ENCODE measurements at places on chromosomes 3 and 15.

GRCh38 chr3:112874725-112875124, 28.1 kb upstream of the CD200R1L start:
- DNase-seq, result no peak

GRCh38 chr15:78906316-78906620, 33.6 kb downstream of the MORF4L1 start:
- no peak for DNase-seq

GRCh38 chr3:165056510-165056909, 21.8 kb downstream of the SI start:
- DNase-seq, result no peak

DNA sequence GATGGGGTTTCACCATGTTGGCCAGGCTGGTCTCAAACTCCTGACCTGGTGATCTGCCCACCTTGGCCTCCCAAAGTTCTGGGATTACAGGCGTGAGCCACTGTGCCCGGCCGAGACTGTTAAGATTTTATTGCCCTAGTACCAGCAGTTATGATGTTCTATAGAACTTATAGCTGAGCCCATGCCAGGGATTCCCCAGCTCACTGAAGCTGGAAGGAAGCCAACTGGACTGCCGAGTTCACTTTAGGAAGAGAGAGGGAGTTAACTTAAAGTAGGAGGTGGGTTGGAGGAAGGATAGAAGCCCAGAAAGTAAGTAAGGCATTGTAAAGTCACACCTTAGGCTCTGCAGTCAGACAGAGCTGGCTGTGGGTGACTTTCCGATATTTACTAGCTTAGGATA, 101.1 kb upstream of the BOC start:
- no peak for DNase-seq

DNA sequence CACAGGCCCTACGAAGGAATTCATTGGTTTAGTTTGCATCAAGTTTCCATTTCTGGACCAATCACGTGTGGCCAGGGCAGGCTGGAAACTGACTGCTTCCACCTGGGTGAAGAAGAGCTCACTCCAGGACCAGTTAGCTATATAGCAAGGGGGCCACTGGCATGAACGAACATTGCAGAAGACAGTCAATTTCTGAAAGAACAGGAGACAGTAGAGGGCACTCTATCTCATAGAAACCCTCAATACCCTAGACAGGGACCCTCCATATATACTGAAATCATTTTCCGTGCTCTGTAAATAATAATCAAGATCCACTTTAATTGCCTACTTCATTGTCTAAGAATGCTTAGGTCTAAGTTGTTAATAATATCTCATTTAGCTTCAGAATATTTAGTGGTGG, 215.6 kb downstream of the CADPS start:
- no peak for DNase-seq

DNA sequence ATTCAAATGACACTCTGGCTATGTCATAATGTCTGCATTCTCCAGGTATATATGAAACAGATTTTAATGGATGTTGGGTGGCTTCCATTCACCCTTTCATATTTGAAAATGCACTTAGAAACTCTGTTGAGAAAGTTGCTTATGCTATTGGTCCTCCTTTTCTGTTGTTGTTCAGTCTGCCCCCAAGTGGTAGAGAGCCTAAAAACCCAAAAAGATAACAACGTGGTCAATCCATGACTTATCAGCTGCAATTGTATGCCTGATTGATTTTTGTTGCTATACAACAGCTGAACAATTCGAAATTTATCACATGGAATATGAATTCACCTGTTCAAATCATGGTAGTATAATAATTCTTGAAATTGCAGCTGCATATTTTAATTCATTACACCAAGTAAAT, 279.8 kb downstream of the ROBO2 start:
- no peak for DNase-seq

GRCh38 chr3:170759511-170760173, 110.4 kb downstream of the RPL22L1 start:
- no peak for DNase-seq

- DNase-seq, result no peak
These were observed 64.1 kb downstream of the CADPS start for GRCh38 chr3:62811119-62811518.

GRCh38 chr3:9147215-9147895, 102.1 kb downstream of the SRGAP3 start:
- no peak for DNase-seq

DNA sequence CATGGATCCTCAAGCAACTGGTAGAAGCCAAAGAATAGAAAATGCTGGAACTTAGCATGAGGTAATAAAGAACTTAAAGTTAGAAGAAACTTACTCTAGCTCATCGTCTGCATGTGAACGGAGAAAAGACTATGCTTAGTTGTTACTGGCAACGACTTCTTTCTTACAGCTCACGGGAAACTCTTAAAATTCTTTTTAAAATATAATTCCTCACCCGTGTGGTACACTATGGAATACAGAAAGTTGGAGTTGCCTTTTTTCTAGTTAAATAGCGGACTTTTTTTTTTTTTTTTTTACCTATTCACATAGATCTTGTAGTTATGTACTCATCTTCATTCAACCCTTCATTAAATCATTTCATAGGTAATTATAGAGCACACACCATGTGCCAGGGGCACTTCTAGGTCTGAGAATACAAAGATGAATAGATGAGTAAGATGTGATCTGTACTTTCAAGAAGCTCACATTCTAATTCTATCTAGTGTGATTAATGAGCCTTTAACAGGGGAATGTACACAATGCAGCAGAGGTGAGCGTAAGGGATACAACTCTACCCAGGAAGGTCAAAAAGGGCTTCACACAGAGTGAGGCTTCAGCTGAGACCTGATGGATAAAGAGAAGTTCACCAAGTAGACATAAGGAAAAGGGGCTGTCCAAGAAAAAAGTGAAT, 18.4 kb upstream of the KCNMB2 start:
- DNase-seq, result no peak

- DNase-seq, result no peak
These were observed 34.2 kb downstream of the CLEC3B start for GRCh38 chr3:45060165-45060892.

DNA sequence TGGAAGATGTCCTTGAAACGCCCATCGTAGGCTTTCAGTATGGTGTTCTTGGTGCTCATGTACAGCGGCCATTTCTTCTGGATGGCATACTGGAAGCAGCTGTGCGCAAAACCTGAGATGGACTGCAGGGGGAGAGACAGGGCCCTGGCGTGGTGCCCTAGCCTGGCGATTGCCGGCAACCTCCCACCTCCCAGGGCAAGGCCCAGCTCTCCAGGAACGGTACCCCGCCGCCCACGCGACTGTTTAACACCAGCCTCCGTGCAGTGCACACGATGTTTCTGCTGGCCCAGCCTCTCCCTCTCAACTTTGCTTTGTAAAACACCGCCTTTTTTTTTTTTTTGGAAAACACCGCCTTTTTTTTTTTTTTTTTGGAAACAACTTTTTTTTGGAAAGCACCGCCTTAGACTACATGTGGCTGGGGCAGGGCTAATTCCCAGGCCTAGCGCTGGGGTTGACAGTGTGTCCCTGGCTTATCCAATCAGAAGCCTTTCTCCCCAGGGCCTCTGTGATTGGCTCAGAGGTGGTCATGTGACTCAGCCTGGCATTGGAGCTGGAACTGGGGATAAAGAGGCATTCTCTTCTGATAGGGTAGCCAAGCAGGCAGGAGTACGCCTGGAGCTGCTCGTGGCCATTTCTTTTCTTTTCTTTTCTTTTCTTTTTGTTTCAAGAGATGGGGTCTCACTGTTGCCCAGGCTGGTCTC, 14.7 kb downstream of the IDH2 start:
- DNase-seq, result no peak

DNA sequence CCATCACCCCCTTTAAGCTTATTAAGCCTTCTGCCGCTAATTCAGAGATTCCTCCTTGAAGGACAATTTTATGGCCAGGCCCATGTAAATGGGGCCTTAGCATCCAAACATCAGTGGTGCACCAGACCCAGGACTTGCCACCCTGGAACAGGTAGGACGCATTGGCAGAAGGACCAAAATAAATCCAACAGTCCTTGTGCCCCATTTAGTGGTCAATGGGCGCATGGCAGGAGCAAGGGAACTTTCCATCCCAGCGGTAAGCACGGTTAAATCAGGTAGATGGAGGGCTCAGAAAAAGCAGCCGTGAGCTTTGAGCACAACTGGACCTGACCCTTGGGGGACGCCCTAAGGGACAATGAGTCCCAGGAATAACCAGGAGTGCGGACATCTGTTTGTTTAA, 540.8 kb upstream of the ROBO1 start:
- DNase-seq, result no peak

- no peak for DNase-seq
These were observed 686.5 kb downstream of the IGSF11 start for GRCh38 chr3:118348169-118348557.

DNA sequence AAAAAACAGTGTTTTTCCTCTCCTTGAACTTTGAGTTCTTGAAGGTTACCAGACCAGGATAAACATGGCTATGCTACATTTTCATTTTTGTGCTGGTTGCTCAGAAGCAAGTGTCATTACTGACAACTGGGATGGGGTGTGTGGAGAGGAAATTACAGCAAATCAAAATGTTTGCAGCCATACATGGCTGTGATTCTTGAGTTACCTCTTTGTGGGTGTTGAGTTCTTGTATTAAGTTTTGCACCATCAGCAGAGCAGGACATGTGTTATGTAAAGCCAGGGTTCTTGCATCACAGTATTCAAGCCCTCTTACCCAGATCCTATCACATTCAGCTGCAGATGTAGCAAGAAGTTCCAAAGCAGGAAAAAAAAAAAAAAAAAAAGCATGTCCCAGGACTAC, 53.9 kb upstream of the ATOSA start:
- no peak for DNase-seq

DNA sequence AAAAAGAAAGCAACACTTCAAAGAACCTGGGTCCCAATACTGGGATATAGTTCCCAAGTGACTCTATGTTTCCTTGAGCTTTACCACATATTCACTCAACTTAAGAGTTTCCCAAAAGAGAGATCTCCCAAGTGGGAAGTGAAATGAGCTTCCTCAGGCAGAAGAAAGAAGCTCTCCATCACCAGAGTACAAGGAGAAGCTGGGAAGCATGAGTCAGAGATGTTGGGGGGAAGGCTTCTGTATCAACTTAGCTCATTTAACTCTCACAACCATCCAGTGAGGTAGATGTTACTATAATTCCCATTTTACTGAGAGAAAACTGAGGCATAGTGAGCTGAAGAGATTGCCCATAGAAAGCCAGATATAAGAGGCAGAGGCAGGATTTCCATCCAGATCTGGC, 47.0 kb upstream of the TRIM42 start:
- DNase-seq, result no peak

DNA sequence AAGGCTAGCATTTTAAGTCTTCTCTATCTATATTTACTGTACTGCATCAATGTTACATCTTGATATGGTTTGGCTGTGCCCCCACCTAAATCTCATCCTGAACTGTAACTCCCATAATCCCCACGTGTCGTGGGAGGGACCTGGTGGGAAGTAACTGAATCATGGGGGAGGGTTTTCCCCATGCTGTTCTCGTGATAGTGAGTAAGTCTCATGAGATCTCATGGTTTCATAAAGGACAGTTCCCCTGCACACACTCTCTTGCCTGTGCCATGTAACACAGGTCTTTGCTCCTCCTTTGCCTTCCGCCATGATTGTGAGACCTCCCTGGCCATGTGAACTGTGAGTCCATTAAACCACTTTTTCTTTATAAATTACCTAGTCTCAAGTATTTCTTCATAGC, 161.5 kb downstream of the TBC1D5 start:
- no peak for DNase-seq

DNA sequence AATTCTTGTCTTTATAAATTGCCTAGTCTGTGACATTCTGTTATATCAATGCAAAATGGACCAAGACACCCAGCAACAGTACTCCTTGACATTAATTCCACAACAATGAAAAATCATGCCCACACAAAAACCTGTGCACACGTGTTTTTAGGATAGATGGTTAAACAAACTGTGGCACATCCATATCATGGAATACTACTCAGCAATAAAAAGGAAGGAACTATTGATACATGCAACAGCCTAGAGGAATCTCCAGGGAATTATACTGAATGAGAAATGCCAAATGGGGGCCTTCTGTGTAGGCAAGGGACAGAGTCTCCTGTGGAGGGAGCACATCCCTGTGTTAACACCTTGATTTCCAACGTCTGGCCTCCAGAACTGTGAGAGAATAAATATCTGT, 388.5 kb downstream of the MAGI1 start:
- DNase-seq, result no peak

DNA sequence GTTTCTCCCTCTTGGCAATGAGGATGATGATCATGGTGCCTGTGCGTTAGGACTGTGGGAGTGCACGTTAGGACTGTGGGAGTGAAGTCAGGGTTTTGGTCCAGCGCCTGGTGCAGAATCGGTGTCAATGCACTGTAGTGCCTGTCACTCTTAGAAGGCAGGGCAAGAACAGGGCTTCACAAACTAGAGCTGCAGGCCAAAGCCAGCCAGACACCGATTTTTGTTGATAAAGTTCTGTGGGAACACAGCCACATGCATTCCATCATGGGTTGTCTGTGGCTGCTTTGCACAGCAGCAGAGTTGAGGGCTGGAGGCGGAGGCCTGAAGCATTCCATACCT, 32.6 kb upstream of the NR2C2 start:
- DNase-seq, result no peak

DNA sequence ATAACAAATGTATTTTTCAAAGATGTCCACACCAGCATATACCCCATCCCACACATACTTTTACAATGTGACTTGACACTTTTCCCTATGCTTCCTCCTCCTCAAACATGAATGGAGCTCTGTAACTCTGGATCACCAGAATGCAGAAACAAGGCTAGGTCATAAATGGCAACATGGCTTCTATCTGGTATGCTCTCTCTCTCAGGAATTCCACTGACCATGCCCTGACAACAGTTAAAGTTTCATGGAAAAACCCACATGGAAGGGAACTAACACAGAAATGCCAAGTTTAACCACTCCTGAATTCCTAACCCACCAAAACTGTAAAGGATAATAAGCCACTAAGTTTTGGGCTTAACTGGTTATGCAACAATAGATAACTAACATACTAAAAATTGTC, 19.9 kb downstream of the MYO9A start:
- no peak for DNase-seq

DNA sequence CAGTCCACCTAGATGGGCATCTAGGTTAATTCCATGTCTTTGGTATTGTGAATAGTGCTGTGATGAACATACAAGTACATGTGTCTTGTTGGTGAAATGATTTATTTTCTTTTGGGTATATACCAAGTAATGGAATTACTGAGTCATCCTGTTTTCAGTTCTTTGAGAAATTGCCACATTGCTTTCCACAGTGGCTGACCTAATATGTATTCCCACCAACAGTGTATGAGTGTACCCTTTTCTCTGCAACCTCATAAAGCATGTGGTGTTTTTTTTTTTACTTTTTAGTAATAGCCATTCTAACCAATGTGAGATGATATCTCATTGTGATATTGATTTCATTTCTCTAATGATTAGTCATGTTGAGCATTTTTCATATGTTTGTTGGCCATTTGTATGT, 86.0 kb upstream of the NDN start:
- no peak for DNase-seq

All from immature natural killer cell (primary cell).